ENCODE measurements at places on chromosomes 7 and 10.
A peak's percentile ranks its signal among the peaks of the same experiment; 100 is the strongest.

DNA sequence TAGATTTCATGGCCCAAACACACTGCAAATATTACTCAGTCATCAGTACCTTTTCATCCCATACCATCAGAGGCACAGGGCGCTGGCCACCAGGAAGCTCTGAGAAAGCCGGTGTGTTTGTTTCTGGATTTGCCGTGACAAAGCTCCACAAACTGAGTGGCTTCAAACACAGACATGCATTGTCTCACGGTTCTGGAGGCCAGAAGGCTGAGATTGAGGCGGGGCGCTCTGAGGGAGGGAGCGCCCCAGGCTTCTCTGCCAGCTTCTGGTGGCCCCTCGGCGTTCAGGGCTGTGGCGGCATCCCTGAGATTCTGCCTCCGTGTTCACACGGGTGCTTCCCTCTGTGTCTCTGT lies 3.7 kb upstream of the TTYH3 start:
- DNase-seq, result no peak

- DNase-seq, result no peak
These were observed 110.6 kb downstream of the PPP1R9A start for GRCh38 chr7:95018021-95018420.

GRCh38 chr10:107103174-107104025 lies 61.1 kb downstream of the SORCS1 start:
- DNase-seq, result no peak

GRCh38 chr7:90320418-90320800 lies 695 bp downstream of the FAM237B start:
- no peak for DNase-seq

DNA sequence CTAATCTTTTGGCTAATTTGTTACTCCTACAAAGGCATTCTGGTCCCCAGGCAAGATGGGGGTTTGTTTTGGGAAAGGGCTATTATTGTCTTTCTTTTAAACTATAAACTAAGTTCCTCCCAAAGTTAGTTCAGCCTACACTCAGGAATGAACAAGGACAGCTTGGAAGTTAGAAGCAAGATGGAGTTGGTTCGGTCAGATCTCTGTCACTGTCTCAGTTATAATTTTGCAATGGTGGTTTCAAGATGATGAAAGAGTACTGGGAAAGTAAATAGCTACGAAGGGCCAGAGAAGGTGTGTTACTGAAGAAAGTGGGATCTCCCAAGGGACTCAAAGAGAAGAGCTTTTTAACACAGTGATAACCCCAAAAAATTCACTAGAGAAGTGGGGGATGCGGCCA lies 10.3 kb upstream of the MYO1G start:
- DNase-seq, result no peak

GRCh38 chr10:30154126-30154525 lies 94.7 kb upstream of the JCAD start:
- DNase-seq, result no peak

GRCh38 chr10:100522945-100523344 lies 3.3 kb upstream of the SEC31B start:
- no peak for DNase-seq

- no peak for DNase-seq
These were observed 172.4 kb upstream of the AGR3 start for GRCh38 chr7:17054206-17054605.

DNA sequence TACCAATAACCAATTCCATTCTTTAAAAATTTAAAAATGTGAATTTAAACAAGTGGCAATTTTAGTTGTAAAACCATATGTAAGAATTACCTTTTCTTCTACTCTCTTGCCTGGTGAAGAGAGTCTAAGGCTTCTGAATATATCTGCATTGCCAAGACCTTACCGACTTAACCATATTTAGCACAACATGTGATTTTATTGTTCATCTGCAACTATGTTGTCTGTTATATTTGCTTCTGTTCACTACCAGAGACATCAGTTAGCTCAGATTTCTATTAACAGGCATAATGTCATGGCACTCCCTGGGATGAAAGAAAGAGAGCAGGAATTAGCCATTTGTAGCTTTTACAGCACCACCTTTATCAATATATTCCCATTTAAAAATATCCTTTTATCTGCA lies 55.3 kb downstream of the CHN2 start:
- no peak for DNase-seq

GRCh38 chr7:82926477-82926876 lies 236.2 kb downstream of the PCLO start:
- DNase-seq, result no peak

- DNase-seq, result no peak
These were observed 249.6 kb downstream of the ELFN1 start for GRCh38 chr7:1919539-1920265.

GRCh38 chr10:30437031-30437841 lies 3.3 kb downstream of the MAP3K8 start:
- DNase-seq, result no peak

GRCh38 chr7:129989466-129989865 lies 36.7 kb upstream of the UBE2H start:
- no peak for DNase-seq

- DNase-seq, result no peak
These were observed 211.1 kb upstream of the RNF32 start for GRCh38 chr7:156429514-156429913.

DNA sequence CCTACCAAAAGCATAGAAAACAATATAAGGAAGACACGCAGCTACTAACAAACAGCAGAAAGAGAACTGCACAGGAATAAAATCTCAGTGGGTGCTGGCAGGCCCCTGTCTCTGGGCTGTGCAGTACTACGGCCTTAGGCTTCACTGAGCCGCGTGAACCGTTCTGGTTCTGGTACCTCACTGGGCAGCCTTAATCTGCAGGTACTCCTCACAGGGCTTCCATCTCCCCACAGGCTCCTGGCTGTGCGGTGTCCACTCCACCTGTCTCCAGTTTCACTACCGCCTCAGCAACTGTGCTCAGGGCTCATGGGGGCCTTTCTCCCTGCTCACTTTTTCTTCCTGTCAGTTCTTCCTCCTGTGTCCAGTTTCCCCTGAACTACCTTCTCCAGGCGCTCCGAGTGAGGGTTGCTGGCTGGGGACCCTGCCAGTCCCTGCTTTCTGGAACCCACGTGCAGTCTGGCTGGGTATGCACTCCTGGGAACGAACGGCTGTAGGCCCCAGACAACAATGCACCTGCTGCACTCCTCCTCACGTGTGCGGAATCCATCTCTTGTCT lies 75.7 kb downstream of the VIPR2 start:
- DNase-seq, result no peak

DNA sequence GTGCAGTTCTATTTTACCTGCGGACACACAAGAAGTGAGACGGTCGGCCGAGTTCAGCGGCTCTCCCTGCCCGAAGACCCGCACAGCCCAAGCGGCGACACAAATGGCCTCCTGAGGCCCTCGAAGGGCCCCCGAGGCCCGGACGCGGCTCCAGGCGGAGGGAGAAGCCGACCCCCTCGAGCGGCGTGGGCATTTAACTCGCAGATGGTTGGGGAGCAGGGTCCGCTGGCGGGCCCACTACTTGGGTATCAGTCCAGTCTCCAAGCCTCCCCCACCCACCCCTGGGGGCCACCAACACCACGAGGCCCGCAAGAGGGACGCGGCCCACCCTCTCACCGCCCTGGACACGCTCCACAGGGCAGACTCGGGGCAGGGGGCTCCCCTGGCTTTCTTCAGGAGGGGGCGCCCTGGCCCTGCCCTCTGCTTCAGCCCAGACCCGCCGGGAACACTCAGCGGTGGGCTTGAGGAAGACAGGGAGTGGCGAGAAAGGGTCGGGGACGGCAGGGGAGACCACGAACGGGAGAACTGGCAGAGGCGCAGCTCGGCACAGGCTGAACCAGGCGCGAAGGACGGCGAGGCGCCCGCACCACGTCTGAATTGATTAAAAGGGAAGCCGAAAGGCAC lies 1.7 kb downstream of the IGF2BP3 start:
- no peak for DNase-seq

- no peak for DNase-seq
These were observed 127.2 kb upstream of the RSU1 start for GRCh38 chr10:16944402-16944801.

GRCh38 chr10:61688551-61689308 lies 26.0 kb downstream of the CABCOCO1 start:
- no peak for DNase-seq

DNA sequence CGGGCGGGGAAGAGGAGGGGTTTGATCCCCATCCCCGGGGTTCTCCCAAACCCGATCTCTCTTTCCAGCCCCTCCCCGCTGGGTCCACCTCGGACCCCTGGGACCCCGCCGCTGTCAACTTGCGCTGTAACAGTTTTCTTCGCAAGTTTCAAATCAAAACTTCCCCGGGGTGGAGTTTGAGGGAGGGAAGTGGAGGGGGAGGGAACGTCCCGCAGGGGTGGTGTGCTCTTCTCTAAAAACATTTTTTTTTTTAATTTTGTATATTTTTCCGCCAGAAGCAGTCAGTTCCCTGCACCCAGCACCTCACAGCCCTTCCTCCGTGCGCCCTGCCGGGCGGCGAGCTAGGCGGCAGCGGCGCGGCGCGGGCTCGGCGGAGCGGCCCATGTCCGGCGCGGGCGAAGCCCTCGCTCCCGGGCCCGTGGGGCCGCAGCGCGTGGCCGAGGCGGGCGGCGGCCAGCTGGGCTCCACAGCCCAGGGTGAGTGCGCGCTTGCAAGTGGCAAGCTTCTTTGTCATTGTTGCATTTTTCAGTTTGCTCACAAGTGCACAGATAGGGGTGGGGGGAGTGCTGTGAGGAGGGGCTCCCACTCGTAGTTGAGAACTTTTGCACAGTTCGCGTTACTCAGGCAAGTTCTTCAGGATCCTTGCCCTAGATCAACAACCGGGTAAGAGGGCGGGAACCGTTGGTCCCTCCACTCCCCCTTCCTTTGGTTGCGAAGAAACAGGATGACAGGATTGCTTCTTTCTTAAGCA lies 933 bp downstream of the MDFIC start:
- DNase-seq, result peak; percentile 84

GRCh38 chr7:80047856-80048459 lies 86.7 kb upstream of the GNAI1 start:
- no peak for DNase-seq
